Renal cortex interstitium (tissue), 15 donors: ENCODE measurements at places on chromosomes 5 and 9.

- DNase-seq = no peak
Measured at GRCh38 chr5:72625332-72625731, 118.1 kb upstream of the ZNF366 start.

GRCh38 chr9:73229543-73229942 lies 77.9 kb downstream of the ANXA1 start:
- no peak for DNase-seq

DNA sequence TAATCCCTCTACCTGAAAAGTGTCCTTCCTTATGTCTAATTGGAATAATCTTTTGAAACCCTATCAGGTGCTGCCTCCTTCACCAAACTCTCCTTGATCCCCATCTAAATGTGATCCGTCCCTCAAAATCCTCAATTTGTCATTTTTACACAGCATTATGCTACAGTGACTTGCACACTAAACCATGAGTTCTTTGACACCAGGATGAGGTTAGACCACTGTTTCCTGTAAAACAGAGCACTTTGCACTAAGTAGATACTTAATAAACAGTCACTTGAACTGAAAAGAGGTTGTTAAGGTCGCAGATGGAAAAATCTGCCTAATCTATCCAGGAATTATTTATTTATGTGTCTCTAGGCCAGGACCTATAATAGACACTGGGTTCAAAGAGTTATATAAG lies 44.2 kb upstream of the TLX3 start:
- no peak for DNase-seq

DNA sequence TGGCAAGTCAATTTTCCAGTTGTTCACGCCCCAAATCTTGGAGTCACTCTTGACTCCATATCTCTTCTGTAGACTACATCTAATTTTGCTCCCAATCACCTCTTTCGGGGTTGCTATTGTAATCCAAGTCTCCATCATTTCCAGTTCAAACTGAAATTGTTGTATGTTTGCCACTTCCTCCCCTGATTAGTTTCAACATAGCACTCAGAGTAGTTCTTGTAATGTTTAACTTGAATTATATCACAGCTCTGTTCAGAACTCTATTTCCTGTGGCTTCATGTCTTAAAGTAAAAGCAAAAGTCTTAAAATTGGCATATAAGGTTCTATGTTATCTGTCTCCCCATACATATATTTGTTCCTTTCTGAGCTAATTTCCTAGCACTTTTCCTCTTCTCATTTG lies 348.5 kb upstream of the RIOK2 start:
- no peak for DNase-seq

DNA sequence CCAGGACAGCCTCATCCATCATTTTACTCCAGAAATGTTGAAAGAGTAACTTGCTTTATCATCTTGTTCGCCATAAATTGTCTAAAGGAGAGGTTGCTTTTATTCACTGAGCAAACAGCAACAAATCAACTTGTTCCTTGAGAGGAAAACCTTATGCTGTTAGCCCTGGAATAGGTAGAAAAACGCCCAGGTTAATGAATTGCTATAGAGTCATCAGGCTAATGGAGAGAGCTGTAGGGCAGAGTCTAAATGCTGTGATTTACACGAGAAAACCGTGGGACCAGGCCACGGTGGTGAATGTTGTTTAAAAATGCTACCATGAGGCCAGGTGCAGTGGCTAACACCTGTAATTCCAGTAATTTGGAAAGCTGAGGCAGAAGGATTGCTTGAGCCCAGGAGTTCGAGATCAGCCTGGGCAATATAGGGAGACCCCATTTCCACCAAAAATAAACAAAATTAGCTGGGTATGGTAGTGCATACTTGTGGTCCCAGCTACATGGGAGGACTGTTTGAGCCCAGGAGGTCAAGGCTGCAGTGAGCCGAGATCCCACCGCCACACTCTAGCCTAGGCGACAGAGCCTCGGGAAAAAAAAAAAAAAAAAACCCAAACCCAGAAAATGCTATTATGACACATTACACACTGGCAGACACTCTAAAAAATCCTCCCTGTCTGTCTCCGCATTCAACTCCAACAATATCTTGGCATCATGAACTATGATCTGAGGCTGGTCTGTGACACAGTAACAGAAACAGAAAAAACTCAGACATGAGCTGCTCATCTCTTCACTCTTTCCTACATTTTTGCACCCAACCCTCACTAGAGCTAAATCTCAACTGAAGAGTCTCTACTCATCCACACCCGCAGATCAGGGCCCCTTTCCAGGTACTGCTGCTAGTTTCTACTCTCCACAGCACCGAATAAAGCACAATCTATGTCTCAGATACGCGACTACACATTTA lies 118.6 kb upstream of the RETREG1 start:
- no peak for DNase-seq

GRCh38 chr9:38422555-38423260 lies 1.5 kb downstream of the IGFBPL1 start:
- DNase-seq = no peak

DNA sequence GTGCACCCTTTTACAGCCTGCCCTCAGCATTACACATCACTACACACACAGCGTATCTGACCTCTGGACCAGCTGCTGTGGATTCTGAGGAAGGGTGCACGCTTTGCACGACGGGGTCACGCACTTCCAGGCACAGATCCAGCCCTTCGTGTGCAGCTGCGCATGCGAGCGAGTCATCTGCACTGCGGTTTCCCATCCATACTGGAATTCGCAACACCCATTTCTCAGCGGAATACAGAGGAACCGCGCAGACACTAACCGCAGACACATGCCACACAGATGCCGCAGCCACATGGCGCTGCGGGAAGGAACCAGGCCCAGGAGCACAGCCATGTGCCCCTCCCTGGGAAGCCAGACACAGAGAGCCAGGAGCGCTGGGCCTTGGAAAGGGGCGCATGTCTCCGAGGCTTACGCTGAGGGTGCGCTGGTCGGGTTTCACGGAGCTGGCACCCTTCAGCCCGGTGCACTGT lies 43.5 kb downstream of the PNPLA7 start:
- no peak for DNase-seq

DNA sequence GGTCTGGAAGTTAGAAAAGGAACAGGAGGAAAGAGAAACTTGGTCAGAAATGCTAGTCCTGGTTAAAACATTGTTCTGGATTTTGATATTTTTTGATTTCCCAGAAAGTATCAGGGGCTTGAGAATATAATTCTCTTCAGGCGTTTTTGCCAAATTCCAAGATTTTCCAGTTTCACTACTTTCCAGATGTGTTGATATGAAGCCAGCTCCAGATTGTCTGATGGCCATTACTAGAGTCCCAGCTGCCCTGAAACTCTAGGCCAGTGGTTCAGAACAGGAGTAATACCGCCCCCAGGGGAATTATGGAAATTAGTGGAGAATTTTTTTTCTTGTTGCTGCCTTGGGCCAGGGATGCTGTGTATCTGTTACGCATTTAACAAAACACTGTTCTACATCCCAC lies 88.6 kb downstream of the KCNN2 start:
- DNase-seq = no peak

DNA sequence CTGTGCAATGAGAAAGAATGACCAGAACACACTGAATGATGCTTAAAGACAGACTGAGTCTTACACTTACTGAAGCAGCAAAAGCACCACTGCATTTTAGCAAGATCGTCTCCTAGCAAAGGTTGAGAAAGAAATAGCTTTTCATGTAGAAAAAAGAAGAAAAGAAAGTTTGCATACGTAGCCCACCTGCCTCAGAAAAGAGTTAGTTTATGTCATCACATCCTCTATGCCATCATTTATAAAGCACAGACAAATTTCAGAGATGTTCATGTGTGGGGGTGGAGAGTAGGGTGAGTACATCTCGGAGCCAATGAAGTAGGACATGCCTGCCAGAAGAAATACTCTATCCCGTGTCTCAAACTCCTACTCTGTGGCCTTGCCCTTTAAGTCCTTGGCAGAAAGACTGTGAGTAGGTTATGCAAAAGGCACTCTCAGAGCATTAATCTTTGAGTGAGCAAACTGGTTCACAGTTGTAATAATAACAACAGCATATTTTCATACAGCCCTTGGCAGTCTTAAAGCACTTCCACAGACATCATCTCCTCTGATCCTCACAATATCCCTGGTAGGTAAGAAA lies 22.4 kb downstream of the NRG2 start:
- DNase-seq = no peak

DNA sequence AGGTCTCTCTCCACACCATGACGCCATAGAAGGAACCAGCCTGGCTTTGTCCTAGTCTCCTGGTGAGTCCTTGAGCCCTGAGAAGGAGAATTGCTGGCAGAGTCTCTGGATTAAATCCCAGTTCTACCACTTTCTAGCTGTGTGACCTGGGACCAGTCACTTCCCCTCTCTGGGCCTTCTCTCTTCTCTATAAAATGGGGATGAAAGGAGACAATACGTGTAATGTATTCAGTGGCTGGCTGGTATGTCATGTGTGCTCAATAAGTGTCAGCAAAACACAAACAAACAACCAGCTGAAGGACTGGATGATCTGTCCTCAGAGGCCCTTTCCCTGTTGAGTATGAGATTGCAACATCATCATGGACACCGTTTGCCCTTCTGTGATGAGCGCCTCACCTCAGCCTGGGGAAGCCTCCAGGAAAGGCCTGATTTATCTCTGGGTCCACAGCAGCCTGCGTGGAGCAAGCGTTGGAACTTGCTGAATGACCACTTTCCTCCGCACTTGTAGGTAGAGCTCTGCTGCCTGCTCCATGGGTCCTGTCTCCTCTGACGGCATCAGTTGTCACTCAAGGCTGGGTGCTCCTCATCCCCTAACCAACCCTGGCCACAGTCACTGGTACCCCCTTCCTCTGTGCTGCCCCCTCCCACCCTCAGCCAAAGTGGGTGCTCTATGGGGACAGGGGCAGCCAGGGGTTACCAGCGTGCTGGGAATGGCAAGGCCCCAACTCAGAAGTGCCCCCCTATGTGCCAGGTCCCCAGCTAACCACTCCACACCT lies 3.6 kb upstream of the NR5A1 start:
- no peak for DNase-seq

DNA sequence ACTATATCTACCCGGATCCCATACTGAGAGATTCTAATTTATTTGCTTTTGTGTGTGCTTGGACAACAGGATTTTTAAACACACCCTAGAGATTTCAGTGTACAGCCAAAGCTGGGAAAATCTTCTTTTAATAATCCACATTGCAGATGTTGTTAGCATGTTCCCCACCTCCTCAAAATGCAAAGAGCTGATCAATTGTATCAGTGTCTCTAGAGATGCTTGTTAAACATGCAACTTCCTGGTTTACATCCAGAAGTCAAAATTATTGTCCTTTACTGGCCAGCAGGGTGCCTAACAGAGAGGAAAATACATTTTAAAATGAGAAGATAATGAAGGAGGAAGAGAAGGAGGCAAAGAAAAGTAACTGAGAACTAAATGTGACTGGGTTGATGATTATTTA lies 793.3 kb downstream of the SEMA5A start:
- no peak for DNase-seq

DNA sequence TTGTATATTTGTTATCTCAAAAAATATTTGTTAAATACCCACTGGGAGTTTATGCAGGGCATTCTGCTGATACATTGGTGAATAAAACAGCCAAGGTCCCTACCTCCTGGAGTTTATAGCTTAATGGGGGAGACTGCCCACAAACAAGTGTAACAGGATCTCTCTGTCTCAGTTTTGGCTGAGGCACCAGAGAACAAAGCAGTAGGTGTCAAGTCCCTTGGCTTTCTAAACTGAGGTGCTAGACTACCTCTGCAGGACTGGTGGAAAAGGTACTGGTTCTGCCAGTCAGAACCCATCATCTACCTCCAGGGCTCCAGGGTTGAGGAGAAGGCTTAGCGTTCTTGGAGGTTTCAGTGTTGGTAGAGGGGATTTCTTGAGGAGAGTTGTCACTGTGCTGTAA lies 188.4 kb upstream of the ELL2 start:
- DNase-seq = no peak

- DNase-seq = no peak
Measured at GRCh38 chr5:148849461-148849860, 23.1 kb downstream of the ADRB2 start.

DNA sequence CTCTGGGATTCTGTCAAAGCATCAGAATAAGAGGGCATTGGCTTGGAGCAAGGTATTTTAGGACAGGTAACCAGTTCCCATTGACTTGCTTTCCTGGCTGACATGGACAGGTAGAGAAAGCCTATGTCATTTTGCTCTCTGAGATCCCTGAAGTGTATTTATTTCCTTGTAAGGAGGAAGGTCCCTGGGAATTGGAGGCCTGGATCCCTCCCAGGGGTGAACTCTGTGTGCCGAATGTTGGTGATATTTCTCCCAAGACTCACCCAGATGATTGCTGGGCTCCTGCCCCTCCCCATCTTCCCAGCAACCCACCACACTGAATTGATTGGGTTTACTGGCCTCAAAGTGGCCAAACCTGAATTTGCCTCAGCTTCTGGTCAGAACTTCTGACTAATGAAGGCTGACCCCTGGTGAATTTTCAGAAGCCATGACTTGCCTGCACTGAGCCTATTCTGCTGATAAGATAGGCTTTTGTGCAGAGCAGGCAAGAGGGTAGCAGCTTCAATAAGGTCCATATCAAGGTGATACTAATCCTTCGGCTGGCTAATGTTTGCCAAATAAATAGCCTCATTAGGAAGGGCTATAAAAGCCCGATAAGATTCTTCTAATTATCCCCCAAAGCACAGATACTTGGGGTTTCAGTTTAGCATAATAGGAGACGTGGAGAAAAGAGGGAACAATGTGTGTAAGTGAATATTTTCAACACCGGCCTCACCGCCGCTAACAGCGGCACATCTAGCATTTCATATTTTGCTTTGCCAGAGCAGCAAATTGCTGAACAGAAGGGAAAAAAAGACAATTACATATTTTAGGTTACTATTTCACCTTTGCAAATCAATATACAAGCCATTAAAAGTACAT lies 152.9 kb upstream of the PITX1 start:
- DNase-seq = no peak

- no peak for DNase-seq
Measured at GRCh38 chr5:40165789-40166728, 513.7 kb upstream of the PTGER4 start.

- DNase-seq = no peak
Measured at GRCh38 chr9:104740621-104741020, 6.9 kb upstream of the NIPSNAP3A start.

DNA sequence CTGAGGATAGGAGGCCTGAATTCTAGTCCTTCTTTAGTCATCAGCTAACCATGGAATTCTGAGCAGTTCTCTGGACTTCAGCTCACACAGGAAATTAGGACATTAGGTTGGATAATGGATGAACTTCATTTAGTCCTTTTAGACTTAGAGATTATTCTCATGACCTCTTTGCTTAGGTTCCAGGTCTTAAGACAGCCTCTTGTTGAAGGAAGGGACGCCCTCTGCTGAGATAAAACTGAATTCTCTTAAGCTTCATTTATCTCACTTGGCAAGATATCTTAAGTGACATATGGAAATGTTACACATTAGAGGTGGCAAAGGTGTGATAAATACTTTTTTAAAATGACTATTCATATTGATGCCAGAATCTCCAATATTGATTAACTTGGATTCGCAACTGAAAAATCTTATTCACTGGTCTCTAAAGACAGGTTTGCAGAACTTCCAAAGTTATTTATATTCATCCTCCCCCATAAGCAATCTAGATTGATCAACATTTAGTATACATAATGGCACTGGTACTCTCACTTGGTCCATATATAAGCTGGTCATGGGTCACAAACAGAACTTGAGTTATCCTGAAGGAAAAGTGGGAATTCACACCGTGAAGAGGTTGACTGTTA lies 16.9 kb upstream of the ZNF366 start:
- peak; percentile 22 for DNase-seq
